ENCODE measurements at places on chromosomes 13 and 19.

DNA sequence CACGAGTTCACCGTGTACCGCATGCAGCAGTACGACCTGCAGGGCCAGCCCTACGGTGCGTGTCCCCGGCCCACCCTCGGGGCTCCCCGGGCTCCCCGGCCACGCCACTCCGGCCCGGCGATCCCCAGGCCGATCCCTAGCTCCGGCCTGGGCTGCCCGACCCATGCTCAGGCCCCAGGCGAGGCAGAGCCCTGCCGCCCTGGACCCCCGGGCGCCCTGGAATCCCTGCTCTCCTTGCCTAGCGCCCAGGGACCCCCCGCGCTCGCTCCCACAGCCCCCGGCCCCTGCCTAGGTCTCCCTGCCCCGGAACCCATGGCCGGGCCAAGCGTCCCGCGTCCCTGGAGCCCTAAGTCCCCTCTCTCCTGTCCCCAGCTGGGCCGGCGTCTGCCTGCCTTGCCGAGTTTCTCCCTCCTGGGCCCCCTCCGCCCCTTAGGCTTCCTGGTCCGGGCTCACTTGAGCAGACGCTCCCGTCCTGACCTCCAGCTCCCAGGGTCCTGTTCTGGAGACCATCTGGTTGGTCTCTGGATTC is 494 bp downstream of the NCLN start:
- DNase-seq, result no peak

- no peak for DNase-seq
Observed at GRCh38 chr13:69474011-69474685, 633.5 kb upstream of the ATXN8OS start.

DNA sequence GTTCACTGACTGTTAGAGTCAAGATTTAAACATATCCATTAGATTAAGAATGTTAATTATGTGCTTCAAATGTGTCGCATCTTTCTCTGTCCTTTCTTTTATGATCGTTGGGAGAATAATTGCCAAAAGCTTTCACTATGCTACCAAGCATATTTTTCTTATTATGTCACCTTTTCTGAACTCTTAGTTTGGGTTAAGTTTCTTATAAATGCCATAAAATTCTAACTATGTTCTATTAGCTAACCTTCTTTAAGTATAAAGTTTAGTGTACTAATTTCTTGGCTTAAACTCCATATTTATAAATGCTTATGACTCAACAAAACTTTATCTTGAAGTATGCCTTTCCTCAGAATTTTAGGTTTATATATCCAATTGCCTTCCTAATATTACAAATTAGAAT is 1759.4 kb downstream of the PCDH9 start:
- DNase-seq, result no peak

DNA sequence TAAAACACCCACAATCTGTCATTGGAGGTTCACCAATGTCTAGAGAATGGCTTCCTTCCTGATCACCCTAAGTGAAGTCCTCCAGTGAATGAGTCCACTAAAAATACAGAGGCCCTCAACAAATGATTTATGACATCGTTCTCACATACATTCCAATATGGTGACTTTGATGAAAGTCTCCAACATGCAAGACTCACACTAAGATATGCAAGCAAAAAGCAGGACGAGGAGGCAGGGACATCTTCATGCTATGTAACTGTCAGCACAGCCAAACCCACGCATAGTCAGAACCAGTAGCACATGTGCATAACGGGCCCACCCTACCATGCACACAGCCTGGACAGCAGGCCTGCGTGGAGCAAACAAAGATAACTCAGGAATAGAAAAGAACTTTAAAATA is 16.6 kb upstream of the LSM14A start:
- DNase-seq, result no peak

- no peak for DNase-seq
Observed at GRCh38 chr13:112820318-112820717, 130.5 kb downstream of the ATP11A start.

DNA sequence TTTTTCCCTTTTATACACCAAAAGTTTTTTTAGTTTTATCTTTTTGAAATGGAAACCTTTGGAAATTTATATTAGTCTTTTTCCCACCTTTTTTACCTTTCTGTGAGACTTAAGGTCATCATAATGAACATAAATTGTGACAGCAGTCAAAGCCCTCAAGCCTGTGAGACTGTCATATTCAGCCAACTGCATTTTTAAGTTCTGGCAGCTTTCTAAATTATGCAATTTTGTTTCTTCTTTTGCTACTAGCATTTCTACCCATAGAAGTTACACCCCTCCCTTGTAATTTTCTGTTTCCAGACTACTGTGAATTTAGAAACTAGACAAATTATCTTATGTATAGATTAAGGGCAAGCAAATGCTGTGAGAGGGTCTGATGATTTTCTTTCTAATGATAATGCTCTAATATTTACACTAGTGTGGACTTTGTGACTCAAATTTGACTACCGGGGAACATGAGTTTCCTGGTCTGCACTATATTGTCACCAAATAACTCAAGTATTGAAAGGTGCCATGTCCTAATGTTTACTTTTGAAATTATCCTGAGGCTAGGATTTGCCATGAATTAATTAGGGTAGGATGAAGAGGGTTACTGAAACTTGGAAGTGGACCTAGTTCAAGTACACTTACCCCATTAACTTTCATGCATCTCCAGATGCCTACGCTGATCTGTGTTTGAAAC is 43.7 kb downstream of the FRY start:
- DNase-seq, result no peak

- no peak for DNase-seq
Observed at GRCh38 chr13:112897956-112898620, 70.9 kb upstream of the MCF2L start.

DNA sequence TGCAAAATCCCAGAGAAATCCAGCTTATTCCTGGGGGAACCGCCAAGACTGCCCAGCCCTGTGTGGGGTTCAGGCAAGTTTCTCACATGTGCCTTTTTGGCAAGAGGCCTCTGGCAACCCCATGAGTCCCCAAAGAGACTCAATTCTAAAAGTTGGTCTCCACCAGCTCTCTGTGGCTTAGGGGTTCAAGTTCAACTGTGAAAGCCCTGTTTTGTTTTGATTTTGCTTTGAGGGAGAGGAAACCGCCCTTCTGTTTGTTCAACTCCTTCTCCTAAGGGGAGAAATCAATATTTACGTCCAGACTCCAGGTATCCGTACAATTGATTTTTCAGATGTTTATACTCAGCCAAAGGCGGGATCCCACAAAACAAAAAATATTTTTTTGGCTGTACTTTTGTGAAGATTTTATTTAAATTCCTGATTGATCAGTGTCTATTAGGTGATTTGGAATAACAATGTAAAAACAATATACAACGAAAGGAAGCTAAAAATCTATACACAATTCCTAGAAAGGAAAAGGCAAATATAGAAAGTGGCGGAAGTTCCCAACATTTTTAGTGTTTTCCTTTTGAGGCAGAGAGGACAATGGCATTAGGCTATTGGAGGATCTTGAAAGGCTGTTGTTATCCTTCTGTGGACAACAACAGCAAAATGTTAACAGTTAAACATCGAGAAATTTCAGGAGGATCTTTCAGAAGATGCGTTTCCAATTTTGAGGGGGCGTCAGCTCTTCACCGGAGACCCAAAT is 583 bp upstream of the LDLR start:
- no peak for DNase-seq

GRCh38 chr13:99967498-99967868 is 4.1 kb downstream of the ZIC5 start:
- DNase-seq, result no peak

DNA sequence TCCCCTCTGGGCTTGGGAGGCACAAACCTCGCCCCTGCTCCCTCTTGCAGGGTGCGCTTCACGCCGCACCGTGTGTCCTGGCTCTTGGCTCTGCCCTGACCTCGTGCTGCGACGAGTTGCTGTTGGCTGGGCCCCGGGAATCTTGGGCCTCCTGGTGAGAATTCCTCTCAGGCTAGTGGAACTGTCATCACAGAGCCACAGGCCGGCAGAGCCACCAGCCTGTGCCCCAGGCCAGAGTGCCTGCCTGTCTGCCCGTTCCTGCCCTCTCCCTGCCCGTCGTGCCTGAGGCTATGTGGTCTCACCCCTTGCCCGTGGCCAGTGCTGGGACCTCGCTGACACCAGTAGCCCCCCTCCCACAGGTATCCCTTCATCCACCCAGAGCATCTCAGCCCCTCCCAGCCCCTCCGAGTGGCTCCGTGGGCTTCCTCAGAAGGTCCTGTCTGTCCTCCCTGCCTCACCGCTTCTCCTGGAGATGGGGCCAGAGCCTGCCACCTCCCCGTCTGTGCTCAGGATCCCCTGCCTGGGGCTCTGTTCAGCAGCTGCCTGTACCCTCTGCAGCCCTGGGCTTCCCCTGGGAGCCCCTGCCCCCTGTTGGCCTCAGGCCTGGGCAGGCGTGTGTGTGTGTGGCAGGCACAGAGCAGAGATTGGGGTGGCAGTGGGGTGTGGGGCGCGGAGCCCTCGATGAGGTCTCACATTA is 13.3 kb downstream of the NDUFB7 start:
- DNase-seq, result no peak

DNA sequence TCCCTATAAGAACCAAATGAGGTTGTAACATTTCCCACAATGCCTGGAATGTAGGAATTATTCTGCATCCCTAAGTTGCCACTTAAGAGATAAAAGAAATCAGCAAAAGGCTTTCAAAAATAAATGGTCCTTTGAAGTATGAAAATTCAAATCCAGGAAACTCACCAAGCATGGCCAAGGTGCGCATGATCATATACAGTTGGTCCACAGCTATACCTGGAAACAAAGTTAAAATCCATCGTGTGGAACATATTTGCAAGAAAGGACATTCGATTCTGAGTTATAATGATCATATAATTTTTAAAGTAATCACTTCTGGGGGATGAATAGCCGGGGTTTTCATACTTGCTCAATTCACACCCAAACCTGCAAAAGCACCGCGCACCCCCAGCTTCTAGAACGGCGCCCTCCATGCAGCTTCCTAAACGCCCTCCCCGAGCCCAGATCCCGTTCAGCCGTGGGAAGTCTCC is 525 bp downstream of the CARS2 start:
- no peak for DNase-seq
